ENCODE measurements at places on chromosomes 5 and 9.

GRCh38 chr9:37239224-37239859 is 119.0 kb downstream of the ZCCHC7 start:
- no peak for DNase-seq

DNA sequence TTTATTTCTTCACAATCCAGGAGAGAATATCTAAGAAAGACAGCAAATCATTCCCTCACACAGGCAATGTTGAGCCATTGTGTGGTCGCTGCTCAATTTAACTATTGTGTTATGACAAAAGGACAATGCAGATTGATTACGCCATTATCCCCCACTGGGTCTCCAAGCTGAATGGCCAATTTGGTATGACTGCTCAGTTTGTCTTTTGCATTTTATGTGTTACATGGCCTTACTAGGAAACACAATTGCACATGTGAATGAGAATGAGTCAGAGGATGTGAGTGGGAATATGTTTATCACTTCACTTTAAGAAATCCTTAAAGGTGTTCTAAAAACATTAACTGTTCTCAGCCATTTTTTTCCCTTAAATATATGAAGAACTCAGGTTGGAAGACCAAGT is 108.3 kb downstream of the FAM174A start:
- peak; percentile 3 for DNase-seq

DNA sequence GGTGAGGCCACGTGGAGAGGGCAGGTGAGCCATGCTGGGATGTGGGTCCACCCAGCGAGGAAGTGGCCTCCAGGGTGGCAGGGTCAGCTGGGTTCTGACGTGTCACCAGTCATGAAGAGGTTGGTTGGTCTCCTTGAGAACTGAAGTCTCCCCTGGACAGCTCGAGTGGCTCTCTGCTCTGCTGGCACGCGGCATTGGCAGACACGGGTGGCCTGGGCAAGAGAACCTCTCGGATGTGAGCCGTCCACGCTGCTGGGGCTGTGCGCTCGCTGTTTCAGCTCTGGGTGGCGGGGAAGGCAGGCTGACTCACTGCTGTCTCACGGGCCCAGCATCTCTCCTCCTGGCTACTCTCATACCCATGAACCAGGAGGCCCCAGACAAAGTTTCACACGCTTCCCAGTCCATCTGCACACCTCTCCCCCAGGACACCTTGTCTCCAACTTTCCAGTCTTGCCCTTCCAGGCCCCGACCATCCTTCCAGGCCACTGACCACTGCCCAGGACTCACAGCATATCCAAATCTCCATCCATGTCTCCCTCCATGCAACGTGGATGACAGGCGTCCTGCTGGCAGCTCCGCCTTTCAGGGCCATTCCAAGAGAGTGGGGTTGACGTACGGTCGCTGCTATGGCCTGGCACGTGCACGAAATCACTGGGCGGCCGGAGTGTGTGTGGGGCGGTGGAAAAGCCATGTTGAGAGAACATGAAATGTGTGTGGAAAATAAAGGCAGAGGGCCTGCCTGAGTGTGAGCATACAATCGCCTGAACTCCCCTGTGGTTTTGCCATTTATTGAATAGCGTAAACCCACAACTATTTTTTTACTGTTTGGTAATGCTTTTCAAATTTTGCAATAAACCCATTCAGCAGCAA is 145.0 kb upstream of the COL5A1 start:
- no peak for DNase-seq

DNA sequence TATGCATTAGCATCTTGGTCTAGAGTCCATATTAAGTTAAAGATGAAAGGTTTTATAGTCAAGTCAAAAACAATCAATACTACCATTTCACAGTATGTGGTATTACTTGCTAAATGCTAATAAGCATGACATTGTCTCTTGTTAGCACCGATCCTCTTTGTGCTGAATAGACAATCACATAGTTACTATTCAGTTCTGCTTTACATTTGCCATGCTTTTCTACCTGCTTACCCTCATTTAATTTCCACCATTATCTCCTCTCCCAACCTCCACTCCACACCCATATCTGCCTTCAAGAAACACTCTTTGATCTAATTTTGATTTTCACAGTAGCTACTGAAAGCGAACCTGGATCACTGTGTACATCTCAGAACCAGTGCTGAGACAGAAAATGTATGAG is 16.8 kb downstream of the MEGF9 start:
- no peak for DNase-seq

DNA sequence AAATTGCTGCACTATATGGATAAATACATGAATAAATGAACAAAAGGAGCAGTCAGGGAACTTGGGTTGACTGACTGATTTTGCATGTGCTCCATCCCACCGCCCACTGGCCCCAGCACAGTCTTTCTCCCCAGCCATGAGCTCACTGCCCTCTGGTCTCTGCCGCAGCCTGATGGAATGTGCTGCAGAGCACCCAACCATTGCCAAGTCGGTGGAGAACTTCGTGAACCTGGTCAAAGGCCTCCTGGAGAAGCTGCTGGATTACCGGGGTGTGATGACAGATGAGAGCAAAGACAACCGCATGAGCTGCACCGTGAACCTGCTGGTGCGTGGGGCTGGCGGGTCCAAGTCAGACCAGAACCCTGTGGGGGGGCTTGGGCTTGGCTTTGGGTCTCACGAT is 53.9 kb upstream of the INSYN2B start:
- DNase-seq, result no peak

- DNase-seq, result peak; percentile 24
Observed at GRCh38 chr5:53095931-53096525, 13.5 kb downstream of the MOCS2 start.

DNA sequence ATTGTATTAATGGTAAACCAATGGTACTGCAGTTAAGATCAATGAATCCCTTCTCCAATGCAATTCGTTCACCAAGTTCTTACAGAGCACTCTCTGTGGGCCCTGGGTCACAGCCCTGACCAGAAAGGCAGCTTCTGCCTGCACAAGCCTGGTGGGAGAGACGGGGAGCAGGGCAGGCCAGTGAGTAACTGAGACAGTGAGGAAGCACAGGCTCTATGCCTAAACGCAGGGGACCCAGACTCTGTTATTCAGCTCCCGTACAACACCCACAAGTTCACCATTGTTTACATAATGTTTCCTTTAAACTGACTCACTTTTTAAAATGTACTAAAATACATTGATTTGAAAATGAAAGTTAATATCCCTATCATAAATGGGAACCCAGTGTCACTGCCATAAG is 40.5 kb upstream of the CTSL start:
- no peak for DNase-seq

DNA sequence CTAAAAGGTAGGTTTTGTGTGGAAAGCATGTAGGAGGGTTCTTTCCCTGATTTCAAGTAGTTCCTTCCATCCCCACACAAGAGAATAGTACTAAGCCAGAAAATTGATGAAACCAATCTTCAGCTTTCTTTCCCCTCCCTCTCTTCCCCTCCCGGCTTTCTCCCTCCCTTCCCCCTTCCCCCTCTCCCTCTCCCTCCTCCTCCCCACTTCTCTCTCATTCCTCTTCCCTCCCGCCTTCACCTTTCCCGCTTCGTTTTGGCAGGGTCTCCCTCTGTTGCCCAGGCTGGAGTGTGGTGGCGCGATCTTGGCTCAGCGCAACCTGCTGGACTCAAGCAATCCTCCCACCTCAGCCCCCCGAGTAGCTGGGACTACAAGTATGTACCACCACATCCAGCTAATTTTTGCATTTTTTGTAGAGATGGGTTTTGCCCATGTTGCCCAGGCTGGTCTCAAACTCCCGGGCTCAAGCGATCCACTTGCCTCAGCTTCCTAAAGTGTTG is 85.8 kb downstream of the ZCCHC7 start:
- no peak for DNase-seq

DNA sequence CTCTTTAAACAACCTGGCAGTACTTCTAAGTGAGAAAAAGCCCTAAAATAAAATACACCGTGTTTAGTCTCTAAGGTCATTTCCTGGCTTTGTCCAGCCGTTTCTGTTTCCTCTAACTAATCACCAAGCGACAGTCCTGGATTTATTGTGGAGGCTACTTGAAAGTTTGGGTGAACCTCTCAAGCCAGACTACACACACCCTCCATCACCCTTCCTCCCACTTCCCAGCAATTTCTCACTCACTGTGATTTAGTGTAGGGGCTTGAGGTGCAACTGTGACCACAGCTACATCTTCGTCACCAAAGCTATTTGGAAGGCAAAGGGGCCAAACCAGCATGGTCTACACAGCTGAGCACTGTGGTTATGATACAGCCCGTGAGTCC is 240.0 kb upstream of the SLC24A2 start:
- DNase-seq, result no peak

GRCh38 chr5:95883185-95884016 is 60.9 kb upstream of the GLRX start:
- no peak for DNase-seq

GRCh38 chr9:12469084-12469483 is 224.1 kb upstream of the TYRP1 start:
- no peak for DNase-seq

DNA sequence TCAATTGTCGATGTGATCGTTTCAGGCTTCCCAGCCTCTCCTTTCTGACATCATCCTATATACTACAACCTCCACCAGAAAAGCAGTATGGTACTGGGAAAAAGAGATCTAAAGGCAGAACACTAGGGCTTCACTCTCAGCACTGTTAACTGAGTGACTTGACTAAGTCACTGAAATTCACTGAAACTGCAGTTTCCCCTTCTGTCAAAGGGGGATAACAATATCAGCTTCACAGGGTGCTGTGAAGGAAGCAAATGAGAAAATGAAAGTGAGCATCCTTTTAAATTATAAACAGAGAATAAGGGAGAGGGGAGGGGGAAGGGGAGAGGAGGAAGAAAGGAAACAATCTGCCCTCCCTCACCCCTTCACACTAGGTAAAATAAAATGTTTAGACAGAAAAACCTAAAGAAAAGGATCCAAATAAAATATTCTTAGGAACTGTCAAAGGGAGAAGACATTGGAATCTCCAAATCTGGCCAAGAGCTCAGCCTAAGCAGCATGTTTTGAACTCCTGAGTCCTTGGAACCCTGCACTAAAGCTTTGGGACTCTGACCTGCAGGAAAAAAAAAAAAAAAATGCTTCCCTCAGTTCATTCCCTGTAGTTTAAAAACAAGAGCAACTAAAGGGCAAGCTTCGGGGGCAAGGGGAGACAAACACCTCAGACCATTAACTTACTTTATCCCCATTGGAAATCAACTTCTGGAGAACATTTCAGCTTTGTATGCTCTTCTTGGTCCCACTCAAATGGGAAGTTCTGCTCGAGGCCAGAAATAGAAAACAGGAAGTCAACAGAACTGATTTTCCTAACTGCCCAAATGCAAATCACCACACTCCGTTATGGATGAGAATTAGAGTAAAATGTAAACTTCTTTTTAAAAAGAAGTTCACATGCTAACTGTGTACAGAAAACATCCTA is 178.3 kb downstream of the DEPDC1B start:
- no peak for DNase-seq

DNA sequence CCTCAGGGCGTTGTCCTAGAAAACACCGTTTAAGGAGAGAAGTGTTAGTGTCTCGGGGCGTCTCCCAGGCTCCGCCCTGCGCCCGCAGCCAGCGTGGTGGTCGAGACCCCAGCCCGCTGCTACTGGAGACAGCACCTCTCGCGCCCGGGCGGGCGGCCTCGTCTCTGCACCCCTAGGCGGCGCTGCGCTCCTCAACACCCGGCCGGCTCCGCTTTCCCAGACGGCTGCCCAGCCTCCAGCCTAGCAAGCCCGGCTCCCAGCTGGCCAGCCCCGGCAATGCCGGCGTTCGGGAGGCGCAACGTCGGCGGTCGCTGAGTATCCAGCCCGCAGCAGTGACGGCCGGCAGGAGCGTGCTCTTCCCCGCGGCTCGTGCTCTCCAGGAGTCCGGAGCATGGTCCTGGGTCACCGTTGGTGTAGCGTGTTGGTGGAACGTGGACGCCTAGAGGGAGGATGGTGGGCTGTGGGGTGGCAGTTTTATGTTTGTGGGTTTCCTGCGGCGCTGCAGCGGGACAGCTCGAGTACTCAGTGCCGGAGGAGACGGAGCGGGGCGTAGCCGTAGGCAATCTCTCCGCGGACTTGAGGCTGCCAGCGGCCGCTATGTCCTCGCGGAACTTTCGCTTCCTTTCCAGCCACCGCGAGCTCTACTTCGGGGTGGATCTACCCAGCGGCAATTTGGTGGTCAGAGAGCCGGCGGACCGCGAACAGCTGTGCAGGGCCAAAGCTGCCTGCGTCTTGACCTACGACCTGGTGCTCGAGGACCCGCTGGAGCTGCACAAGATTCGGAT is 536 bp downstream of the PCDHAC1 start:
- peak; percentile 65 for DNase-seq

- DNase-seq, result no peak
Observed at GRCh38 chr9:135101926-135102325, 14.5 kb downstream of the OLFM1 start.

GRCh38 chr9:34659592-34660253 is 2.7 kb downstream of the CCL27 start:
- no peak for DNase-seq

DNA sequence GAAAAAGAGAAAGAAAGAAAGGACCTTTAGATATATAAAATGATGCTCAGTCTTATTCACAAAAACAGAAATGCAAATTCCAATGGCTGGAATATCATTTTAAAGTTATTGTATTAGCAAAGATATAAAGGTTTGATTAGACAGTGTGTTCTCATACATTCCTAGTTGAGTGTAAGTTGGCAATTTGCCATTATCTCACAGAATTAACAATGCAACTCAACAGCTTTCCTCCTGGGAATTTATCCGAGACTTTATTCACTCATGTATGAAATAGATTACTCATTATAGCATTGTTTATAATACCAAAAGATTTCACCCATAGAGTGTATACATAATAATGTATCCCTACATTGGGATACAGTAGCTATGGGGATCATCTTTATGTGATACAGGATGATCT is 27.1 kb upstream of the MLLT3 start:
- DNase-seq, result no peak

- DNase-seq, result no peak
Observed at GRCh38 chr5:132481596-132482211, 8.9 kb downstream of the IRF1 start.

- DNase-seq, result peak; percentile 53
Observed at GRCh38 chr9:108156270-108156998, 666.9 kb upstream of the KLF4 start.

- DNase-seq, result no peak
Observed at GRCh38 chr9:36788534-36788933, 215.8 kb downstream of the MELK start.

DNA sequence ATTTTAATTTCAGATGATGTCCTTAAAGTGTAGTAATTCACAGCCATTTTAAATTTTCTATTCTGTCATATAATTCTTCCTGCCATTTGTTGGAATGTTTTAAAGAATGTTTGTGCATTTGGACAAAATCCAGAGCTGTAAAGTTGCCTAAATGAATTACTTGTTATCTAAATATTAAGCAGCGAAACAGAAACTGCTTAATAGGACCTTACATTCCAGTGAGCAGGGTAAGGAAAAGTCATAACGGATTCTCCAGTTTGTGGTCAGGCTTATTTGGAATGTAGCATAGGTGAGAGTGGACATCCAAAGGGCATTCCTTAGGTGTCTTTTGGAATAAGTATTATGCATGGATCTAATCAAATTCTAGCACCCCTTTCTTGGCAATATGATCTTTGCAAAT is 410.4 kb upstream of the PTPRD start:
- DNase-seq, result no peak

- DNase-seq, result no peak
Observed at GRCh38 chr9:6268826-6269397, 53.3 kb downstream of the IL33 start.

GRCh38 chr9:130543368-130543767 is 36.0 kb upstream of the FUBP3 start:
- no peak for DNase-seq

All from NCI-H226 (cell line).